ENCODE measurements at places on chromosomes 6 and 20.

GRCh38 chr6:95693108-95693507 is 115.8 kb downstream of the MANEA start:
- peak; percentile 1 for DNase-seq

DNA sequence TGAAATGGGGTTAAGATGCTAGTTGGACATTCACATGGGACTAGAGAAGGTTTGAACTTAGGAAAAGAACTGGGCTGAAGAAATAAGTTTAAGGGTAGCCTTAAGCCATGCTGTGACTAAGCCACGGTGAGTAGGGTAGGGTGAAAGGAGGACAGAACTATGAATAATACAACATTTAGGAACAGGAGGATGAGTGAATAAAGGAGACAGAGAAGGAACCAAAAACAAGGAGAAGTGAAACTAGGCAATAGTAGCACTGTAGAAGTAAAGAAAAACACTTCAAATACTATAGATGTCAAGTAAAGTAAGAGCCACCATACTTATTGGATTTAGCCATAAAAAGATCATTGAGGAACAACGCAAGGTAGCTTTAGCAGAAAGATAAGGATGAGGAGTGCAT is 111.2 kb downstream of the KCNQ5 start:
- no peak for DNase-seq

DNA sequence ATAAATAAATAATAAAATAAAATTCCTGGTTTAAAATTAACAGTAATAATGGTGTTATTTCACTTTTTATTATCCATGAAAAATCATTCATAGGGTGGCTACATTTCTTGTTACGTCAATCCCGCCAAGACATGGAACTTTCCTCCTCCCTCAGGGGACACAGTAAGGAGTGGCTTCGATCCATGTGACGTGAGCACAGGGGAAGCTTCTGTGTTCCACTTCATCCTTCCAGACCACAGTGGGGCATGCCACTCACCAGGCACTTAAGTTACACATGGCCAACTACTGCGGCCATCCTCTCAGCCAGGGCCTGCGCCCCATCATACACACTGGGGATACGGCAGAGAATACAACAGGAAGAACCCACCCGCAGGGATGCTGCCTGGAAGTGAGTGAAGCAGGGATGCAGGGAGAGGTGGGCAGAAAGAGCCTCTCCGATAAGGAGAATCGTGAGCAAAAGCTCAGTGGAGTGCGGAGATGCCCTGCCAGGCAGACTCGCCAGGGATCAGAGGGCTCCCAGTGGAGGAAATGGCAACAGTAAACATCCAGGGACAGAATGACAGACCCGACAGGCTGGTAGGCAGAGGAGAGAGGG is 75.3 kb downstream of the ATP9A start:
- DNase-seq, result no peak

DNA sequence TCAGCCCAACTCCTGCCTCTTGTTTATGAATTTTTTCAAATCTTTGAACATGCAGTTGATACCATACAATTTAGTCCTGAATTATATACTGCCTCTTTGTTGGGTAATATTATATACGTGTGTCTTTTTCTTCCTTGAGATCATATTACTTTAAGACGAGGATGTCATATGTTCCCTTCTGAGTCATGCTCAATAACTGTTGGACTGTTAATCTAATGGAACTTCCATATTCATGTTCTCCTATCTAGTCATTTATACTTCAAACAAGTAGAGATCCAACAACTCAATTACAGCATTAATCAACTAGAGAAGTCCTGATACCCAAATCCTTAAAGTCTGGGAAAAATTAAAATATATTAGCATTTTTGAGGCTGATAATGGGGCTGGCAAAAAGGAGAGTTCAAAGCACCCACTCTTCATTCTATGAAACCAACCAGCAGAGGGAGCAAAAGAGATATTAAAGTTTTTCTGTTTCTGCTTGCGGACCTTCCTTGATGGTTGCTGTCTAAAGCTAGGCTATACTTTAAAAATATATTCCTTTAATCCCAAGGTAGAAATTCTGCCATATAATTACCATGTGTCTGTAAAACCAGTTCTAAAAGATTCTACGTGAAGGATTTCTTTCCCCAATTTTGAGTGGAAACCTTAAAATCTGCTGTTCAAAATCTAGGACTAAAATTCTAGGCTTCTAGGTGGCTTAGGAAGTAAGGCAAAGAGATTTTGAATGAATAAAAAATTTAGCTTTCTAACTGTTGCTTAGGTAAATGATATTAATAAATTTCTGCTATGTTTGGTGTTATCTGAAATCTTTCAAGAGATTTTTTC is 498.9 kb downstream of the BCKDHB start:
- DNase-seq, result peak; percentile 39

- no peak for DNase-seq
These were observed 25.2 kb downstream of the PACSIN1 start for GRCh38 chr6:34491091-34491430.

GRCh38 chr20:44018942-44019637 is 104.4 kb downstream of the TOX2 start:
- no peak for DNase-seq

DNA sequence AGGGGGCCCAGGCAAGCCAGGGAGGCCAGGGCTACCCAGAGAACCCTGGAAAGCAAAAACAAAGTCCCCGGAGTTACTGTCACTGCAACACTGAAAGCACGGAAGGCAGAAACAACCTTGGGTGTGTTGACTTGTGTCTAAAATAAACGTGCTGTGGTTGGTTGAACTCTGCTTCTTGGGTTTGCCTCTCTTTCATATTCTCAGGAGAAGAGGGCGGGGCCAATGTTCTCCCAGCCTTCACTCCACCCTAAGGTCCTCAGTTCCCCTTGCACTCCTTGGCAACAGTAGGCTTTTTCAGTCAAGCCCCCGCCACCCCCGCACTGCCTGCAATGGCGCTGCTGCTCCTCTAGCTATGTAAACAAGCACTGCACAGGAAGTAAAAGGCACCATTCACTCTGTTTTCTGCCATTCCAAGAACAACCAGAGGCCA is 60.9 kb downstream of the COL9A1 start:
- DNase-seq, result no peak

GRCh38 chr6:167705211-167705750 is 121.4 kb upstream of the AFDN start:
- no peak for DNase-seq

GRCh38 chr6:7378740-7379139 is 10.8 kb downstream of the CAGE1 start:
- DNase-seq, result no peak

Measured in HFF-Myc (cell line).